ENCODE measurements at places on chromosomes 16 and 17. TPM values are rescaled to one million over a fixed set of nuclear protein-coding genes. Genes with fewer than 3 reads are reported as not detected.
A peak's percentile ranks its signal among the peaks of the same experiment; 100 is the strongest.

GRCh38 chr16:50712560-50712898 is 19.1 kb downstream of the NOD2 start:
- no peak for DNase-seq

- DNase-seq, result no peak
Measured at GRCh38 chr17:62824290-62825131, 16.4 kb upstream of the MARCHF10 start.

DNA sequence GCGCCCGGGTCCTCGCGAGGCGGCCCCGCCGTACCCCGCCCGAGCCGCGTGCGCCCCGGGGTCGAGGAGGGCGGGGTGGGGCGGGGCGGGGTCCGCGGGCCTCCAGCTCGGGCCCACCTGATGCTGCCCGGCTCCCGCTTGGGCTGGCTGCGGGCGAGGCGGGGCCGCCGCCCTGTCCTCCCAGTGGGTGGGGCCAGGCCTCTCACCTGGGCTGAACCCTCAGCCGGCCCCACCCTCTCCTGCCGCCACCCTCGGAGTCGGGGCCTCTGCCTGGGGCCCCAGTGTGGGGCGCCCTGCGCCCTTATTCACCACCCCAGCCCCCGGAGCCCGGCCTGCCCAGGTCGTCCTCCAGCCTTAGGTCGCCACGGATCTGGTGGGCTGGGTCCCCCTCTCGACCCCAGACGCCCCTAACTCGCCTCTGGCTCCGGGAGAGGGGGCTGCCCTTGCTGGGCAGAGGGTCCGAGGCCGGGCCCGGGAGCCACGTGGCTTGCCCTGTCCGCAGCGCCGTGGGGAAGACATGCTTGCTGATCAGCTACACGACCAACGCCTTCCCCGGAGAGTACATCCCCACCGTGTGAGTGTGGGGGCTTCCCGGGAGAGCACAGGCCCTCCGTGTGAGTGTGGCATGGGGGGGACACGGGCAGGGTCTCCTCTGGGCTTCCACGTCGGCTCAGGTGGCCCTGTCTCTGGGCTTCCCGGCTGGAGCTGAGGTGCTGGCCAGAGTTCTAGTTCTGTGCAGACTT is 578 bp downstream of the RAC3 start:
- DNase-seq, result peak; percentile 60

GRCh38 chr16:3101841-3102470 is 2.9 kb upstream of the ZSCAN10 start:
- DNase-seq, result peak; percentile 54

DNA sequence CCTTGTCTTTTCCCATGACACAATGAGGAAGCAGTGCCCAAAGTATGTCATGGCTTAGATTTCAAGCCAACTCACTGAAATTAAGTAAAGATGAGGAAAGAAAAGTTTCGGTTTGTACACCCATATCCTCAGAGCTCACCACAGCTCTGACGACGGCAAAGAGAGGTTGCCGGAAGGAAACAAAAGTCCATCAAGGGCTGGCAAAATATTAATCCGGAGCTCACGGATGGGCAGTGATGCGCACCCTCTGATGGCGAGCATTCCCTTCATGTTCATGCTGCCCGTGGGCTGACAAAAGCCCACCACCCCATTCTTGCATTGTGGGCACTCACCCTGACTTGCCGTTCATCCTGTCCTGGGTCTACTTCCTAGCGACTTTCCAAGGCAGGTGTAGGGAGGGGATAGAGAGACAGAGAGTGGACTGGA is 103.1 kb downstream of the SOX9 start:
- DNase-seq, result no peak

GRCh38 chr16:65318138-65318537 is 196.3 kb upstream of the CDH11 start:
- no peak for DNase-seq

GRCh38 chr17:81073967-81074839 is 39.3 kb downstream of the BAIAP2 start:
- DNase-seq, result no peak

DNA sequence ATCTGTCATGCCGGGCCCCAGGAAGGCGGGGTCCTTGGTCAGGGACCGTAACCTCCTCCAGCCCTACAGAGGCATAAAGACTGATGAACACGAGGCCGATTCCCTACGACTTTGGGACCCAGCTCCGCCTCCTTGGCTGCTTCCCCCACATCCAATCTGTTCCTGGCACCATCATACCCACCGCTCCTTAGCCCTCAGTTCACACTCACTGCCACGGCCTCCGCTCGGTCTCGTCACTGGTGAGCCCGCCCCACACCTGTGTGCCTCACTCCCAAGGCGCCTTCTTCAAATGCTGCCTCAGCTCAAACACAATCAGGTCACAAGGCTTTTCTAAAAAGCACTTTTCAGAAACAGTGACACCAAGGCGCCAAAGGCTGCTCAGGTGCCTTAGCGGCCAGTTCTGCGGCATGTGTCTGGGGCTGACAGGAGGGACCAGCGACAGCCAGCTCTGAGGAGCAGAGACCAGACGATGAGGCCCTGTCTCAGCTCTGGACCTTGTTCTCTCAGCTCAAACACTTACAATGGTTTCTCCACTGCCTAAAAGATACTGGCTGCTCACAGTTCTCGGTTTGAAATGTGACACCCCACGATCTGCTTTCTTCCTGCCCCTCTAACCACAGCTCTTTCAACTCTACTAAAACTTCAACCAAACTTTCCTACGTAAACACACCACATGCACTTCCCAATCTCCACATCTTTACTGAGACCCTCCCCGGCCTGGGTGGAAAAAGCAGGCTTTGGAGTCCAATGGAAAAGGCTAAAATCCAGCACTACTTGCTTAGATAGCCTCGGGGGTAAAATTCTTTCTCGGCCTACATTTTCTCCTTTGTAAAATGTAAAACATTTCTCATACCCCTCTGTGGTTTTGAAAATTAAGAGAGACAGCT is 33.2 kb downstream of the CYB5D2 start:
- peak; percentile 62 for DNase-seq

- DNase-seq, result no peak
Measured at GRCh38 chr16:70591615-70592014, 54.7 kb upstream of the IL34 start.

Gene CNTD1
- not detected for total RNA-seq

Gene ZDHHC1
- 0.57 TPM for total RNA-seq

Data from activated CD4-positive, alpha-beta memory T cell treated with anti-CD3 and anti-CD28 coated beads for 36 hours (primary cell).